ENCODE measurements at places on chromosomes 13 and 19. TPM values are rescaled to one million over a fixed set of nuclear protein-coding genes. Genes with fewer than 3 reads are reported as not detected.

DNA sequence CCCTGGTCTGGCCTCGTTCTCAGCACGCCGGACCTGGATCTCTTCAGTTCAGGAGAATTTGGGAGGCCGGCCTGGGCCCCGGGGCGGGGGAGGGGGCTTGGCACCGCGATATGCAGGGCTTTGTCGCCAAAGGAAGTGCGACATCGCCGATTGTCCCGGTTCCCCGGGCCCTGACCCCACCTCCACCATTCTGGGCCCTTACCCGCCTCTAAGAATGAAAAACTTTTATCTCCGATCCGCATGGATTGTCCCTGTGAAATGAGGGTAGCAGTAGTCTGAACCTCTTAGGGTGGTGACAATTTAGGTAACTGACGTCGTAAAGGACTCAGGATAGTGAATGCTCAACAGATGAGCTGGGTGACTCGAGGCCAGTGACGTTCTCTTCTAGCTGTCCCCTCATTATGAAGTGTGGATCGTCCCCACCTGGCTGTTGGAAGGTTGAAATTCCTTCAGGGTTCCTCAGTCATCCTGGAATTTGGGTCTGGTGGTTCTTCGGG lies 650 bp downstream of the DDA1 start:
- peak overlapping the region; percentile 88 for H3K27ac ChIP-seq
- no peaks in the 10 kb centered on the region for H3K27me3 ChIP-seq
- DNase-seq: no peak
- peaks cover 48% of the 10 kb centered on the region for H3K4me1 ChIP-seq

The SYCN gene
- not detected for total RNA-seq

The KLK1 gene
- 0.59 TPM for total RNA-seq

The ZNF431 gene
- total RNA-seq: 17.1 TPM

GRCh38 chr13:110310541-110311442 lies 3.7 kb downstream of the COL4A2 start:
- no peaks in the 10 kb centered on the region for H3K36me3 ChIP-seq
- H3K4me1 ChIP-seq: peaks cover 10% of the 10 kb centered on the region
- H3K27me3 ChIP-seq: peaks cover 44% of the 10 kb centered on the region
- H3K4me3 ChIP-seq: no peak overlapping the region

The NKG7 gene
- total RNA-seq: 149 TPM

DNA sequence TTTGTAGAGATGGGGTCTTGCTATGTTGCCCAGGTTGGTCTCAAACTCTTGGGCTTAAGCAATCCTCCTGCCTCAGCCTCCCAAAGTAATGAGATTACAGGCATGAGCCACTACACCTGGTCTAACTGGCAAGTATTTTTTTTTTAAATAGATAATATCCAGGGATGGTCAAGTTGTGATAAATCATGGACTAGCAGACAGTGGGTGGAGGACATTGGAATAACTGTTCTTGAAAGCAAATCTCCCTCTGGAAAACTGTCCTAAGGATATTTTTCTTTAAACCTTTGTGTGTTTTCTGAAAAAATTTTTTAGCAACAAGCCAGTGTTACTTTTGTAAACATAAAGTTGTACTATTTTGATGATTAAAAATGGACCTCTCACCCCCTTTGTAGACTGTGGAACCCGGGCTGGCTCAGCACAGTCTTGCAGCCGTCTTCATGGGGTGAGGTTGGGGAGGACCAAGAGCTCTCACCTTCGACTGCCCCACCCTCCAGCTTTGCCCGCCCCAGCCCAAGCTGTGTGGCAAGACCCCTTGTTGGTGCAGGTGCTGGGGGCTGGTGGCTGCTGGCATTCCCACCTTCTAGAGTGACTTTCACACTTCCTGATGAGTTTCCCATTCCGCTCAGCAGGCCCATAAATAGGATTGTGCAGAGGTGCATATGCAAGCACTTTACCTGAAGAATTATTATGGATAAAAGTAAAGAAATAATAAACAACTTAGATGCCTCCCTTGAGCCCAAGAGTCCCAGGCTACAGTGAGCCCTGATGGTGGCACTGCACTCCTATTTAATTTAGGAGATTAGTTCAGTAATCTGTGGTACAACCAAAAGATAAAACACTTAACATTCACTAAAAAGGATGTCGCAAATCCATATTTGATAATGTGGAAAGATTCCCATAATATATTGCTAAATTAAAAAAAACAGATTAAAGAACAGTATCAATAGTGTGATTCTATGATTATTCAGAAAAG lies 107.3 kb downstream of the GADD45B start:
- H3K27ac ChIP-seq: no peak overlapping the region
- H3K36me3 ChIP-seq: peaks cover 2% of the 10 kb centered on the region

- H3K27me3 ChIP-seq: no peaks in the 10 kb centered on the region
- peaks cover 64% of the 10 kb centered on the region for H3K4me1 ChIP-seq
- H3K4me3 ChIP-seq: no peak overlapping the region
Measured at GRCh38 chr19:18475004-18475453, 37.1 kb upstream of the ISYNA1 start.

The SPTBN4 gene
- total RNA-seq: 1.2 TPM

The VSTM1 gene
- total RNA-seq: not detected

DNA sequence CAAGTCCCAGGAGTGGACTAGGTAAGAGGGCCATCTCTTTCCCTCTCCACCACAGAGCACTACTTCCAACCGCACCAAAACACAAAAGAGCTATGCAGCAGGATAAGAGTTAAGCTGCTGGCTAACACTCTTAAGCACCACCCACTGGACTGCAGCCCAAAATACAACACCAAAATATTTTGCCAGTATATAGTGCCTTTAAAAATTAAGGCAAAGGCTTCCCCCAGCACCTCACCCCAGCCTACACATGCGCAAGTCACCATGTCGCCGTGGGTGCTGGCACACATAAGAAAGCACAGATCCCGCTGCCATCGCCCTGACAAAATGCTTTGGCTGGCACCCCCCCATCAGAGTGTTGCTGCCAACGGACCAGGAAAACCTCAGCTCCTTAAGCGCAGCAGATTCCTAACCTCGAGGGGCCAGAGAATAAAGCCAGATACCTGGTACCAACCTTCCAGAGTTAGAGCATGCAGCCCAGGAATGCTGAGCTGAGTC lies 608.3 kb downstream of the PCDH17 start:
- no peak overlapping the region for H3K27ac ChIP-seq
- no peak for DNase-seq
- H3K36me3 ChIP-seq: no peaks in the 10 kb centered on the region
- H3K4me1 ChIP-seq: no peaks in the 10 kb centered on the region
- no peak overlapping the region for H3K4me3 ChIP-seq
- H3K27me3 ChIP-seq: no peaks in the 10 kb centered on the region

DNA sequence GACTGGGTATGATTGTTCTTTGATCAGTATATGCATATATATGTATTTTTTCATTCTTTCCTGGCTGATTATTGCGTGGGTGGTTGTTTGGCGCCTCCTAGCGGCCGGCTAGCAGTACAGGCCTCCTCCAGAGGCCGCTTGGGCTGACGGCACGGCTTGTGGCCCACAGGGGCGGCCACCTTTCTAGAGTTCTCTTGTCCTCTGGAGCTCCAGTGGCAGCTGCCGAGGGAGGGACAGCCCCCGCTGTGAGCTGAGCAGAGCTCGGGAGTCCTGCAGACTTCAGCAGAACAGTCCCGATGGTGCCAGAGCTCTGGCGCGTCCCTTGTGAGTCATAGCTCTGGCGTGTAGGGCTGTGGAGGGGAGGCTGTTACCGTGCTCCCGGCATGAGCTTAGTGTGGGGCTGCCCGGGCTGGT lies 22.5 kb upstream of the ZNF429 start:
- peak; percentile 81 for DNase-seq
- peak overlapping the region; percentile 38 for H3K27ac ChIP-seq
- no peaks in the 10 kb centered on the region for H3K27me3 ChIP-seq
- H3K4me3 ChIP-seq: peak overlapping the region; percentile 26

The SIGLEC8 gene
- total RNA-seq: not detected

The ARHGAP35 gene
- total RNA-seq: 18.5 TPM

The OR7D2 gene
- not detected for total RNA-seq

- H3K4me1 ChIP-seq: no peaks in the 10 kb centered on the region
- no peaks in the 10 kb centered on the region for H3K36me3 ChIP-seq
- no peaks in the 10 kb centered on the region for H3K27me3 ChIP-seq
- no peak overlapping the region for H3K27ac ChIP-seq
Measured at GRCh38 chr13:47036294-47037008, 139.6 kb upstream of the HTR2A start.

The PGLYRP1 gene
- total RNA-seq: not detected

DNA sequence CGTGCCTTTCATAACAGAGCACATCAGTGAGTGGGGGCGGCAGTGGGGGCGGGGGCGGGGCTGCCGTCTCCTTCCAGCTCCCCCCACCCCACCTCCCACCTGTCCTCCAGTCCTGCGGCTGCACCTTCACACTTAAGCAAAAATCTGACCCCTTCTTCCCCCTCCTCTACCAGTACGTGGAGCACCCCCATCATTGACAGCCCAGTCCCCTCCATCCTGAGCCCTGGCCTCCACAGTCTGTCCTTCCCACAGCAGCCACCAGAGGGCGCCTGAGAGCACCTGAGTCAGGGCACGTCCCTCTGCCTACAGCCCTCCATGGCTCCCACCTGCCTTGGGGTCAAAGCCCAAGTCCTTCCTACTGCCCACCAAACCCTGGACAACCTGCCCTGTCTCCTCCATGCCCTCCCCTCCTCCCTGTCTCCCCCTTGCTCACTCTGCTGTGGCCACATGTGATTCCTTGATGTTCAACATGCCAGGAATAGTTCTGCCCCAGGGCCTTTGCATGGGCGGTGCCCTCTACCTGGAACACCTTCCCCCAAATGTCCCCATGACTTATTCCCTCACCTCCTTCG lies 4.0 kb downstream of the EBI3 start:
- H3K4me1 ChIP-seq: no peaks in the 10 kb centered on the region
- H3K27me3 ChIP-seq: peaks cover 10% of the 10 kb centered on the region
- peak; percentile 84 for DNase-seq
- peak overlapping the region; percentile 45 for H3K27ac ChIP-seq
- no peak overlapping the region for H3K4me3 ChIP-seq

The CEACAM18 gene
- not detected for total RNA-seq

The SLC10A2 gene
- total RNA-seq: not detected

DNA sequence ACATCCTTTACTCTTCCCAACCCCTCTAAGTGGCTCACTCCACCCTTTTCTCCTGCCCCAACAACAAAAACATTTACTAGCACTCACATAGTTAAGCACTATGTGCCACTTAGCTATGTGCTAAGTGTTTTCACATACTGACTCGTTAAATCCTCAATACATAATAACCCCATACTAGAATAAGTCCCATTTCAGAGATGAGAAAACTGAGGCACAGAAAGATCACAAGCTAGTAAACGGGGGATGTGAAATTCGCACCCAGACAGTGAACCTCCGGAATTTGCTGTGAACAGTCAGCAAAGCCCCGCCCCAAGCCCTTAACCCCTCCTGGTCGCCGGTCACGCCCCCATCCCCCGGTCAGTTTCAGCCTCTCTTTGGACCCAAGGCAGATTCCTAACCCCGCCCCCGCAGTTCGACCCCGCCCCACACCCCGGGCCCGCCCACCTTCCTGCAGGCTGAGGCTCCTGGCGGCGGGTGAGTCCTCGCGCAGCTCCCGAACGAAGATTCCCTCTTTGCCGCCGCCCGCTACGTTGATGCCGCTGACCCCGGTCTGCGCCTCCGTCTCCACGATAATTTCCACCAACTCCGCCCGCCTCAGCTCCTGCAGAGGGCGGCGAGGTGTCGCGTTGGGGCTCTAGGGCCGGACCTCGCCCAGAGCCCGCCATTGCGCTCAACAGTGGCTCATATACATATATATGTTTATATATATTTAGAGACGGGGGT lies 9.8 kb downstream of the PRX start:
- peak; percentile 95 for DNase-seq
- H3K36me3 ChIP-seq: no peaks in the 10 kb centered on the region
- peak overlapping the region; percentile 16 for H3K27ac ChIP-seq
- H3K4me3 ChIP-seq: peak overlapping the region; percentile 78
- no peaks in the 10 kb centered on the region for H3K27me3 ChIP-seq

DNA sequence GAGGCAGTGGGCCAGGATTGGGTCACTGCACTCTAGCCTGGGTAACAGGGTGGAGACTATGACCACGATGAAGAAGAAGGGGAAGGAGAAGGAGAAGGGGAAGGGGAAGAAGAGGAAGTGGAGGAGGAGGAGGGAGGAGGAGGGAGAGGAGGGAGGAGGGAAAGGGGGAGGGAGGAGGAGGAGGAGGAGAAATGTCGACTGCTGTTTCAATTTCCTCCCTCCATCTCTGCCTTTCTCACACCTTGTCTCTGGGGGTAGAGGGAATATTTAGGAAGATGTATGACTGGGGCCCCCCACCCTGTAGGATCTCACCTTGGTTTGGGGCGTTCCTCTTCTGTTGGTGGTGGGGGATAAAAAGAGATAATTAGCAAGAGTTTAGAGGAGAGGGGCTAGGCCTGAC lies 3.8 kb downstream of the TNNT1 start:
- peaks cover 3% of the 10 kb centered on the region for H3K4me1 ChIP-seq
- peaks cover 50% of the 10 kb centered on the region for H3K27me3 ChIP-seq
- H3K36me3 ChIP-seq: no peaks in the 10 kb centered on the region
- H3K4me3 ChIP-seq: no peak overlapping the region
- DNase-seq: no peak

The CLEC17A gene
- 0.85 TPM for total RNA-seq

- DNase-seq: no peak
- peaks cover 19% of the 10 kb centered on the region for H3K4me1 ChIP-seq
- H3K4me3 ChIP-seq: no peak overlapping the region
Measured at GRCh38 chr19:43674596-43674995, 4.6 kb upstream of the PLAUR start.

The HIPK4 gene
- not detected for total RNA-seq

GRCh38 chr13:113350065-113350937 lies 13.6 kb downstream of the GRTP1 start:
- H3K27me3 ChIP-seq: no peaks in the 10 kb centered on the region
- H3K4me1 ChIP-seq: no peaks in the 10 kb centered on the region
- H3K36me3 ChIP-seq: peaks cover 4% of the 10 kb centered on the region
- no peak overlapping the region for H3K27ac ChIP-seq
- no peak for DNase-seq

GRCh38 chr19:2544576-2545415 lies 68.9 kb downstream of the GADD45B start:
- peaks cover 1% of the 10 kb centered on the region for H3K27me3 ChIP-seq
- DNase-seq: no peak
- no peak overlapping the region for H3K27ac ChIP-seq
- H3K4me1 ChIP-seq: peaks cover 12% of the 10 kb centered on the region
- H3K4me3 ChIP-seq: no peak overlapping the region

The PCDH17 gene
- not detected for total RNA-seq

- no peak overlapping the region for H3K27ac ChIP-seq
- H3K27me3 ChIP-seq: no peaks in the 10 kb centered on the region
- no peak for DNase-seq
Measured at GRCh38 chr13:104014803-104015645, 948.8 kb upstream of the SLC10A2 start.
